ENCODE measurements at places on chromosomes 6 and 20.

- DNase-seq = no peak
Observed at GRCh38 chr20:55919319-55919718, 86.0 kb downstream of the CBLN4 start.

- no peak for DNase-seq
Observed at GRCh38 chr6:21780141-21780540, 186.6 kb downstream of the SOX4 start.

DNA sequence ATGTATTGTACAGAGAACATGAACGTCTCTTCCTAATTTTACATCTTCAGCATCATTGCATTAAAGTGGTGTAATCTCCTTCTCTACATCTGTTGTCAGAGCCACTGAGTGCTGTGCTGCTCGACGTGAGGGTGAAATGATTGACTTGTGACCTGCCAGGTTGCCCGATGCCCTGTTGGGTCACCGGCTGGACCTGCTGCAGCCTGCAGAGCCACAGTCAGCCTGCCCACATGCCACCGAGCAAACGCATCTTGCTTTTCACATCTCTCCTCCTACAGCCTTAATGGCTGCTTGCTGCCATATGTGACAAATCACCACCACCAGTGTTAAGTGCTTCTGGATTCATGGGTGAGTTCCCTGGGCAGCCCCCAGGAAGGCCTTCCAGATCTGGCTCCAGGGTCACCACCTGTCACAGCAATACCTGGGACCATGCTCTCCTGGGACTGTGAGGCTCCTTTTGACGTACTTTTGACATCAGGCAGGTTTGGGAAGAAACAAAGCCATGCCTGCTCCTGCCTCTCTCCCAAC is 80.3 kb downstream of the ASXL1 start:
- DNase-seq = no peak

- DNase-seq = no peak
Observed at GRCh38 chr6:31010393-31011060, at the start of gene MUC22. TSS of gene MUC22 (plus strand) at chr6:31010474. CDS start at chr6:31010707, 233 bp downstream.

Data from SW 1271 (cell line).